LoVo (cell line): ENCODE measurements at places on chromosomes 4 and X.

DNA sequence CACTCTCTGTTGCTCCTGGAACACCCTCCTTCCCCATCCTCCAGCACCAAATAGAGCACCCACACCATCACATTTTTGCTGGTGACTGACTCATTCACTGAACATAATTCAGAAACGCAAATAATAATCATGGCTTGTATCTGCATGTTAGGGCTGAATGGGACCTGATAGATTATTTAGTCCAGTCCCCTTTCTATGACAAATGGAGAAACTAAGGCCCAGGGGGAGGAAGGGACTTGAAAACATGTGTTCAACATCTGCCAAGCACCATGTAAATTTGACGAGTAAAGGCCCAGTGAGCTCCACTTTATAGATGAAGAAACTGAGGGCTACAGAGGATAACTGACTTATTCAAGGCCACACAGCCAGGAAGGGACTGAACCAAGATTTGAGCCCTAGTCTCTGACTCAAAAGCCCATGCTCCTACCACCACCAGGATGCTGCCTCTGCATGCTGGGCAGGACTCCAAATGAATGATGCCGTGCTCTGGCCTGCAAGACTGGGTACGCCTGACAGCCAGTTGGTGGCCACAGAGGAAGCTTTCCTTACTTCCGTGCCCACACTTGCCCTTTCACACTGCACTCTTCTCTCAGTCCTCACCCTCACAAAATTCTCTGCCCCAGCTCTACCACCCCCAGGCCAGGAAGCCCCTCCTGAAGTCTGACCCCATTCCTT, 133.3 kb upstream of the PJA1 start:
- no peak for DNase-seq

- DNase-seq = no peak
Measured at GRCh38 chr4:170651786-170652185, 562.0 kb upstream of the AADAT start.

DNA sequence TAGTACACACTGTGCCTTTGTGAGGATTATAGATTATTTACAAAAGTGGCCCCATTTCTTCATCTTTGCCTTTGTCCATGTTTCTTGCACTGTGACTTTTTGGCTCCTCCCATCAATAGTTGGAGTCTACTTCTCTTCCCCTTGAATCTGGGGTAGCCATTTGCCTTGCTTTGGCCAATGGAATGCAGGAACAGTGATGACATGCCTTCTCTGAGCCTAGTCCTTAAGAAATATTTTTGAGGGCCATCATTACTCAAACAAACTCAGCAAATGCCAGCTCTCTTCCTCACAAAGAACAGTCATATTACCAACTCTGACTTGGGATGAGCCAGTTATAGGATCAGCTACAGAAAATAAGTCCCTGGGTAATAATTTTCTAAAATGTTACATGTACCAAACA, 189.6 kb downstream of the FRMPD4 start:
- no peak for DNase-seq

DNA sequence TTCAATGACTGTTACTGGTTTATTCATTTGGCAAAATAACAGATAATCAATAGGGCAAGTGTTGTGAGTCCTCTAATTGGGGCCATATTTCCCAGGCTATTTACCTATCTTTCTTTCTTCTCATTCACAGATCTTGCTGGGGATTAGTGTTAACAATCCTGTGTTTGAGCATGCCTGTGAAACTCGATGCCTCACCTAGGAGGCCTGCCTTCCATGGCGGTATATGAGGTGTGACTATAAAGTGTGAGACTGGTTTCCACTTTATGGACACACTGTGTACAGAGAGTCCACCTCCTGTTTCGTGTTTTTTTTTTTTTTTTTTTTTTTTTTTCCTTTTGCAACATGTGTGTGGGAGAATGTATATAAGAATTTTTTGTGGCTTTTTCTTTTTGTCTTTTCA, 199.3 kb downstream of the BMPR1B start:
- no peak for DNase-seq

- no peak for DNase-seq
Measured at GRCh38 chr4:20194123-20195013, 57.3 kb upstream of the SLIT2 start.

DNA sequence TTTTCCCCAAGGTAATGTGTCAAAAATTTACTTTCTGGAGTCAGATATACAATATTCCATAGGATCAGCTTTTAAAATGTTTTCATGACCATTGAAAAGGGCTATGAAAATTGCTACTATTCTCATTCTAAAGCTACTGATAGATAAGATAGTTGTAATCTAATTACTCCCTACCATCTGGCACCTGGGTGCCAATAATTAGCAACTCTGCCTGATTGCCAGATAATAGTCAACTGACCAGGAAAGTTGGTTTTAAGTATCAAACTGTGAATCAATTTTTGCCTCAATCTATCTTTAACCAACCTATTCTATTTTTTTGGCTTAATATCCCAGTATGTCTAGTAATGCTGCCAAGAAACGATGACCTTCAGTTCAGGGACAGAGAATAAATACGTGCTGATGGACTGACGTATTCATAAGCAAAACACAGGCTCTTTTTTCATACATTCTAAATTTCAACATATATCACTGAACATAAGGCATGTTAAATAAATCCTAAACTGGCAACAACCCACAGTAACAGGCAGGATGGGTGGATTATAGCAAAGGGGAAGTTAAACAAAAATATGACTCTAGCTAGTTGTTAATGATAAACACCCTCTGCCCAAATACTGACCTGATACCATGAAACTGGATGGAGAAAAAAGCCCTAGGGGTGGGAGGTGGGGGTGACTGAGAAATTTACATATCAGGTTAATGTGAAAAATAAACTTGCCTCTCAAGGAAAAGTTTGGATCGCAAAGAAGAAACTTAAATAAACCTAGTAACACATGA, 18.2 kb downstream of the SH3RF1 start:
- no peak for DNase-seq

- no peak for DNase-seq
Measured at GRCh38 chrX:9195199-9195880, 161.4 kb upstream of the FAM9B start.

GRCh38 chr4:28014469-28014868, 1153.8 kb downstream of the STIM2 start:
- no peak for DNase-seq

DNA sequence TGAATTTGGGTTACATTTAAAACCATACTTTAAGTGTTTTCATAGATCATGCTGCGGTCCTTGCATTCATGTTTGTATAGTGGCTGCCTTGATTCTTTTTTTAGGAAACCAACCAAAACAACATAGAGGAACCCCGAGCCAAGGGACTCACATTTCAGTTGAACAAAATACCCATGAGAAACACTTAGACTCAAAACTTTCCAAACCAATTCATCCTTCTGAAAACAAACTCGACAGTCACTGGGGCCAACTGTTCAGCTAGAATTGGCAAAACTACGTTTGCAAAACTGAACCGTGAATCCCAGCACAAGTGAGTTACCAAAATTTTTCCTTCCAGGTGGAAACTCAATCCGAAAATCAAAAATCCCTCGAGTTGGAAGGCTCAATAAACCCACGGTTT, 1.4 kb downstream of the ADGRA3 start:
- DNase-seq = no peak

- DNase-seq = no peak
Measured at GRCh38 chr4:164977243-164978164, at the start of gene TRIM61. TSS of gene TRIM61 (minus strand) at chr4:164977657. CDS start at chr4:164970002, 7,655 bp downstream.

DNA sequence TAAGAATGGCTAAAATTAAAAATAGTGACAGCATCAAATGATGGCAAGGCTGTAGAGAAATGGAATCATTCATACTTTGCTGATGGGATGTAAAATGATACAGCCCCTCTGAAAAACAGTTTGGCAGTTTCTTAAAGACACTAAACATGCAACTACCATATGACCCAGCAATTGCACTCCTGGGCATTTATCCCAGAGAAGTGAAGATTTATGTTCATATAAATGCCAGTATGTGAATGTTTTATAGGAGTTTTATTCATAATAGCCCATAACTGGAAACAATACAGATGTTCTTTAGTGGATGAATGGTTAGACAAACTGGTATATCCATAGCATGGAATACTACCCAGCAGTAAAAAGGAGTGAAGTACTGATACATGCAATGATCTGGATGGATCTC, 43.3 kb downstream of the REPS2 start:
- DNase-seq = no peak

DNA sequence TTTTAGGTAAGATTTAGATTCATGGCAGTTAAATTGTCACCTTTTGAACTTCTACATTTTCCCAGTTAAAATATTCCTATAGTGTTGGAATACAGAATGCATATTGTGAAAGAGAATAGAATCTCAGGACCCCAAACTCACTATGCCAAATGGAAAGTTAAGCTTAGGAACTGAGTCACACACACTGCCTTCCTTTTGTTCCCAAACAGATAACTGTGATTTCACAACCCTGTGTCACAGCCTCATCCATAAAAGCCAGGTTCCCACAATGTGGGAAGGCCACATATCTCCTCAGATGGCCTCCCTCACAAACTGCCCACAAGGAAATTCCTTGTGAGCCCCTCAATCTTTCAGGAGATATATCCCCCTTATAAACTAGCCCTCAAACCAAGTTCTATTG, 94.7 kb upstream of the HPF1 start:
- DNase-seq = no peak

DNA sequence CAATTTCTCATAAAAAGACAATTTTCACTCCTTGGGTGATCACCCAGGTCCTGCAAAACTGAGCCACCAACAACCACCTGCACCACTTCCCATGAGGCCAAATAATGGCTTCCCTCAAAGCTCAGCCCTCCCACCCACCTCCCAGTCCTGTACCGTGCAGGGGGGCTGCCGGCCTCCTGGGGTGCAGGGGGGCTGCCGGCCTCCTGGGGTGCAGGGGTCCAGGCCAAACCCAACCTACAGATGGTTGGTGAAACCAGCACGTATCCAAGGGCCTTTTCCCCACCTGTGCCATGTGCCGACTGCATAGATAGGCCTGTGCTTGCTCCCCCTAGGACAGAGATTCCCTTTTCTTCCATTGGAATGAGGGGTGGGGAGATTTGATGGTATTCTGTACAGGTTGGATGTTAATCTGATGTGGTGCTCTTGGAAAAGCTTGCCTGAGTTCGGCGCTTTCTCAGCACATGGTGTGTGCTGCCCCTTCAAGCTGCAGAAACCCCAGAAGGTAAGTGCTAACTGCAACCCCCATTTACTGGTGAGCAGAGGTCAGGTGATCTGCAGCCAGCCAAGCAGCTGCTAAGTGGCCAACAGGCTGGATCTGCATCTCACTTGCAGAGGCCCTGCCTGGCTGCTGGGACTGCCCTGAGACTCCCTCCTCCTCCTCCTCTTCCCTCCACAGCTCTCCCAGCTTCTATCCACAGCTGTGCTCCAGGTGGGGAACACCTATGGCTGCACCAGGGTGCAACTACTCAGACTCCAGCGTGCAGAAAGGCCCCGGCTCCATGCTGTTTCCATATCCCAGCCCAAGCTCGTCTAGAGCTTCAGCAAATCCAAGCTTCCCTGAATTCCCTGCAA, 38.8 kb downstream of the FRG1 start:
- no peak for DNase-seq

- DNase-seq = no peak
Measured at GRCh38 chr4:30865691-30866090, 145.5 kb downstream of the PCDH7 start.

GRCh38 chrX:69362354-69362753, 141.8 kb upstream of the NALF2 start:
- DNase-seq = no peak

DNA sequence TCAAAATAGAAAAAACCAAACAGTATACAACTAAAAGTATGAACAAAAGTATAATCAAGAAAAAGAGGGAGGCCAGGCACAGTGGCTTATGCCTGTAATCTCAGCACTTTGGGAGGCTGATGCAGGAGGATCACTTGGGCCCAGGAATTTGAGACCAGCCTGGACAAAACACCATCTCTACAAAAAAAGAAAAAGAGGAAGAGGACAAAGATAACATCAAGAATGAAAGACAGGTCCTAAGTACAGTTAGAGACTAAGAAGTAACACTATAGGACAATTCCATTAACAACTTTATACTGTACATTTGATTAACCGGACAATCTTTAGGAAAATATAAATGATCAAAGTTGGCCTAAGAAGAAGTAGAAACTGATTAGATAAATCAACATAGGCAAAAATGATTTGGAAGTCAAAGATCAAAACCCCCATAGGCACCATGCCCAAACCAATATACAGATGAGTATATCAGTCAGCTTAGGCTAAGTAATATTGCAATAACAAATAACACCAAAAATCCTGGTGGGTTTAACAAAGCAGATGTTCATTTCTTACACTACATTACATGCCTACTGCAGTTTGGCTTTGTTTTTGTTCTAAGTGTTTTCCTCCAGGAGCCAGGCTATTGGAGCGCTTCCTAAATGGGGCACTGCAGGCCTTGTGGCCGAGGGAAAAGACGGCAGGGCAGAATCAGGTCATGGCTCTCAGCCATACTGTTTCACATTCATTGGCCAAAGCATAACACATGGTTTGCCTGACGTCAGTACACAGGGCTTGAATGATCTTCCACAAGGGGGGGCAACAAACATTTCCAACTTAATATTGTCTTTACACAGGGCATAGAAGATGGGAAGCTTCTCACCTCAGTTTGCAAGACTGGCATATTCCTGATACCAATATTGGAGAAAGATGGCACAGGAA, 42.2 kb upstream of the HGFAC start:
- no peak for DNase-seq

DNA sequence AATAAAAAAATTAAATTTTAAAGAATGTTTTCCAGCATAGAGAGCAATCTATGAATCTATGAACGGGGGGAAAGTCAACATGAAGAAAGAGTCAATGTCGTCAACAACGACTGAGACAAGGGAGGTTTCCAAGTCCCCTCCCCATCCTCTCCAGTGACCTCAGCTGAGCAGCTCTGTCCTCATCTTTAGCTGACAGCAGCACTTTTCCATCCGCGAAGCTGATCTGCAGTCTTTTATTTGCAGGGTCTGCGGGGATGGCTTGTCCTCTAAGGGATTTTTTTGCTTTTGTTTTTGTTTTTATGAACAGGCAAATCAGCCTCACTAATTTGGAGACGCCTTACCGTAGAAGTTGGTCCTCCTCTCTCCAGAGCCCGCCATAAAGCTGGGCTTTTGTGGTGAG, 46.5 kb downstream of the PRKX start:
- DNase-seq = no peak

GRCh38 chr4:54971474-54971950, 153.9 kb downstream of the KDR start:
- DNase-seq = peak; percentile 68

- DNase-seq = no peak
Measured at GRCh38 chr4:175716961-175717360, 95.1 kb downstream of the GPM6A start.

- DNase-seq = peak; percentile 2
Measured at GRCh38 chrX:43218198-43218597, 437.9 kb upstream of the MAOA start.

DNA sequence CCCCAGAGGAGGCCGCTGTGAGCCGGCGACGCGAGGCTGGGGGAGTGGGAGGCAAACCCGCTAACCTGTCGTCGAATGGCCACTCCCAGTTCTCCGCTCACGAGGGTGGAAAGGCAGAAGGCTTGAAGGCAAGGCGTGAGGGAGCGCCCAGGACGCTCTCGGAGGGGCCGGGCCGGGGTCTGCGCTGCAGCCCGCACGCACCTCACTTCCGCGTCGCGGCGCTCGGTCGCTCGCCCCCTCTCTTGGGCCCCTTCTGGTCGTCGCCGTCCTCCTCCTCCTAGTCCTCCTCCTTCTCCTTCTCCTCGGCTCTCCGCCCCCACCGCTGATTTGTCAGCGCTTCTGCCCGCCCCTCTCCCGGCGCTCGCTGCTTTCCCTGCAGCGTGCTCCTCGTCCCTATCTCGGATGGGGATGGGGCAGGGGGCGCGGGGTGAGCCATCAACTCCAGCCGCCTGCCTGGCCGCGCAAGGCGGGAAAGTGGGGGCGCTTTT, at the start of gene SNCA:
SNCA (minus strand) TSS at position 265 of the 488 bp plus-strand sequence. CDS start 1,494 bp downstream, outside the sequence.
- DNase-seq = no peak

GRCh38 chrX:96424007-96424406, 260.6 kb upstream of the DIAPH2 start:
- no peak for DNase-seq

GRCh38 chrX:68915778-68916177, 87.0 kb downstream of the EFNB1 start:
- no peak for DNase-seq
